ENCODE measurements at places on chromosomes 5 and 9.

DNA sequence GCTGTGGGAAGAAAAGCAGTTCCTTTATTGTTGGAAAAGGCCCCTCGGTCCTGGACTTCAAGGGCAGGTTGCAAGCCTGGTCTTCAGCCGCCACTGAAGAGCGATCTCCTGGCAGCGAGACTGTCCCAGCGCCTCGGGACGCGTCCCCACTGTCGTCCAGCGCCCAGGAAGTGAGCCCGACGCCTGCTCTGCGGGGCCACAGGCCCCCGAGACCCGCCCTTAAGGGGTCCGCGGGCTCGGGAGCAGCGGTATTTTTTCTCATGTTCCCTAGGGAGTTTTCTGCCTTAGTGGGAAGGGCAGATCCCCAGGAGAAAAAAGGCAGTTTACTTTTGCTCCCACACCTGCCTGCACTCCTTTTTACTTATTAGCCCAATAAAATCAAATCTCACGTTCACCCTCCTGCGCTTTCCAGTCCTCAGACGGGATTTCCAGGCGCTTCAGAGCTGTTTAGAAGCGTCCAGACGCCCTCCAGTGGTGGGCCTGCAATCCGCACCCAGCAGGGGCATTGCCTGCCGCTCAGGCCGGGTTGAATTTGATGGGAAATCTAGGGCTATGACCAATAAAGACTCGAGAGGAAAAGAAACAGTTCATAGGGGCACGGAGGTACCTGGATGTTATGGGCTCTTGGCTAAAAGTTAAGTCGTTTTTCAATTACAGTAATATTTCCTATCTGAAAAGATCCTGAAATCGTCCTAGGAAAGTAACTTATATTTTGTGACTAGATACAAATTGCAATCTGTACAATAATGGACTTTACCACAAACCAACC is 2.8 kb upstream of the EFNA5 start:
- DNase-seq, result no peak

- DNase-seq, result no peak
Measured at GRCh38 chr5:78716206-78716605, 67.6 kb upstream of the LHFPL2 start.

GRCh38 chr5:82419559-82420332 is 141.6 kb upstream of the RPS23 start:
- no peak for DNase-seq

DNA sequence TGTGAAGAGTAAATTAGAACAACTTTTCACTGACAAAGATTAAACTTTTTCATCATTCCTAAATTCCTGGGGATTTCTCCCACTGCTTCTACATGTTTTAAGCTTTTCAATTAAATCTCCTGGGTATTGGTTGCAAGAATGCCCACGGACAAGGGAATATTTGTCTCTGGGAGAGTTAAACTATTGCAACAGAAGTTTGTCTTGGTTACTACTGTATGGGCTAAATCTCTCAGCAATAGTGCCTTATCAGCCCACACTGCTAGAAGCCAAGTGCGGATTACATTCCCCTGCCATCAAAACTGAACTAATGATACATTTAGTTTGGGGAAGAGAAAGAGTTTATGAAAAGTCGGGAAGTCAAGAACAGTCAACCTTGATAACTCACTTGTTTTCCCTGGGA is 528.2 kb upstream of the C9orf72 start:
- no peak for DNase-seq

GRCh38 chr5:143208781-143209510 is 194.5 kb downstream of the NR3C1 start:
- DNase-seq, result no peak

DNA sequence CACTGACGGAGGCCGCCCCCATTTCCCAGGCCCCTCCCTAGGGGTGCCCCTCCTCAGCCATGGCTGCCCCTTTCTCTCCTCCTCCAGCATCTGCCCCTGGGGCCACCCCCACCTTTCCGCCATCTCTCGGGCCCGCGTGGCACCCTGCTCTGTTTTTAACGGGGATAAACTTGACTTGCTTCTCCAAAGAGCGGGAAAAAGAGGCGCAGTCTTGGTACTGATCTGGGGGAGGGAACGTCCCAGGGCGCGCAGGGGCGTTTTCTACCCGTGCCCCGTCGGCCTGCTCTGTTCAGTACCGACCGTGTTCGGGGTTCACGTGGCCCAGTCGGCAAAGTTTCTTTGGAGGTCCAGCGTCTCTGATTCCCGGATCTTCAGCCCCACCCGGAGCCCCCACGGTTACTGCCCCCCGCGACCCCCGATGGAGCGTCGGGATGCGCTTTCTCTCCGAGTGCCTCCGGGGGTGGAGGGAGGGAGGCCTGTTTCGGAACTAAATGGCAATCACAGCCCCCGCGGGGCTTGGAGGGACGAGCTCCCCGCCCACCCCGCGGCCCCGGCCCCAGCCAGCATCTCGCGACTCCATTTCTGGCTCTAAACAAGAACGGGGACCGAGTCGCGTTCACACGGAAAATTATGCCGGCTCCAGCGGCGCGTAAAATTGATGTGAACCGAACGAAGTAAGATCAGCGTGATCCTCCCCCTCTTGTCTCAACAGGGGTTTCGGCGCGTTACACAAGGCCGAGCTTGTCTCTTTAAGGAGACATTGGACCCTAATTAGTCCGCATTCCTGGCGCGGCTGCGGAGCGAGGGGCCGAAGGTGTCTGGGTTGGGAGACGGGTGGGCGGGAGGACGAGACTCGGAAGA is 1.1 kb upstream of the TLE4 start:
- DNase-seq, result no peak

DNA sequence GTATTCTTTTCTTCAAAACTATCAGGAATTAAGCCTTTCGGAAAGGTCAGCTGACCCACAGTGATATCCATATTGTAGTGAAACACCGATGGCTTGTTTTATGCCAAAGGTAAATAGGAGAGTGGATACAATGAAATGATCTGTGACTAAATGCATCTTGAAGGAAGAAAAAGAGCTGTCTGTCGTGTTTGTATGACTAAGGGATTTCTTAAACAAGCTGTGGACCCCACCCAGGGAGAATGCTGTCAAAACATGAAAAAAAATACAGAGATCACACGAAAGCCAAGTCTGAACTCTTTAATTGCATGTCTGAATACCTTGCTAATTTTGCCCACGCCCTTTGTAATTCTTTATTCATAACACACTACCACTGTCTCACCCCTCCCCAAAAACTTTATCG is 286.4 kb upstream of the WWC1 start:
- no peak for DNase-seq

DNA sequence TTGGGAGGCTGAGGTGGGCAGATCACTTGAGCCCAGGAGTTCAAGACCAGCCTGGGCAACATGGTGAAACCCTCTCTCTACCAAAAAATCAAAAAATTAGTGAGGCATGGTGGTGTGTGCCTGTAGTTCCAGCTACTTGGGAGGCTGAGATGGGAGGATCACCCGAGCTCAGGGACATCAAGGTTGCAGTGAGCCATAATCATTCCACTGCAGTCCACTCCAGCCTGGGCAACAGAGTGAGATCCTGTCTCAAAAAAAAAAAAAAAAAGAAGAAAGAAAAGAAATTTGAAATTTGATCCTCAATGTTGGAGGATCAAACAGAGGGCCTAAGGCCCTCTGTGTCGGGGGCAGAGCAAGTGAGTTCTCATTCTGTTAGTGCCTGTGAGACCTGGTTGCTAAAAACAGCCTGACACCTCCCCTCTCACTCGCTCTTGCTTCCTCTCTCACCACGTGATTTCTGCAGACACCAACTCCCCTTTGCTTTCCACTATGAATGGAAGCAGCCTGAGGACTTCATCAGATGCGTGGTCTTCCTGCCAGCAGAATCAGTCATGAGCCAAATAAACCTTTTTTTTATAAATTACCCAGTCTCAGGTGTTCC is 8.4 kb upstream of the GOLPH3 start:
- no peak for DNase-seq

DNA sequence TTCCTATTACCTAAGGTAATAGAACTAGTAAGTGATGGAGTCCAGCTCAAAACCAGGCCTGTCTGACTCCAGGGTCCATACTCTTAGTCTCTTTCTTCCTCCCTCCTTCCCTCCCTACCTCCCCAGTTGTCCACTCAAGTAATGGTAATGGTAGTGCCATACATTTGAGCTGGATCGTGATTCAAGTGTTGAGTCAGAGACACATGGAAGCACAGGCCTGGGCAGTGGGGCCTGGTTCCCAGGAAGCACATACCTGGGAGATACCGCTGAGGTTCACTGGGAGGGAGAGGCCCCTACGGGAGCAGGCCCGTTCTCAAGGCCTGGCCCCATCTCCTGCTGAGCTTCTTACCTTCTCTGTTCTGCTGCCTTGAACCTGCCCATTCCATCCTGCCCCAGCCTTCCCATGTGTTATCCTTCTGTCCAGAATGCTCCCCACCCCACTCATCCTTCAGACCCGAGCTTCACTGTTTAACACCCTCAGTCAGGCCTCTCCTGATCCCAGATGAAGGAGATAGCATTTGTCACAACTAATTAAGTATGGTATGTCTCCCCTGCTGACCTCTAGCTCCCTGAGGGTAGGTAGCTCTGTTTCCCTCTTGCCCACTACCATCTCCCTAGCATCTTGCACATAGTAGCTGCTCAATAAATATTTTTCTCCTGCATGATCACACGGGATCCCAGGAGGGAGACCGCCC is 13.8 kb downstream of the URM1 start:
- no peak for DNase-seq

- no peak for DNase-seq
Measured at GRCh38 chr9:116450378-116451139, 236.5 kb upstream of the TRIM32 start.

DNA sequence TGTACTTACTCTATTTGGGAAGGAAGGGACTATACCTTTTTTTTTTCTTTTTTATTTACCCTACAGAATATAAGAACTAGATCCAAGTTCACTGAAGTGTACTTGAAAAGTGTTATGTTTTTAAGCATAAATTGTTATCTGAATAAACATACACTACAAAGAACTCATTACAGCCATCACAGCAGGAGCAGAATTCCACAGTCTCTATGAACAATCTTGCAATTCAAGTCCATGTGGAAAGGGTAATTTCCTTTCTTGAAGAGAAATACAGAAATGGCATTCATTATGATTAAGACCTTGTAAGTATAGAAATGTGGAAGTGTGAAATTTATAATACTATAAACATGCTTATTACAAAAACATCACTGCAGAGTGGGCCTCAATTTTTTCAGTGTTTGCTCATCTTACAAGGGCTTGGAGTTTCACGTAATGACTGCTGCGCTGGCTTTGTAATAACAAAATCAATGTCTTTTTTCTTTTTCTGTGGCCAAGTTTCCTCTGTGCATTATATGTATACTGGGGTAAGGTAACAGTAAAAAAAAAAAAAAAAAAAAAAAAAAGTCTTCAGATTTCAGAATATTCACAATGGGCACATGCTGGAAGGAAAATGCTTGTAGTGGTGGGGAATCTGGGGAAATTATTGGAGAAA is 77.0 kb upstream of the GNA14 start:
- DNase-seq, result no peak

DNA sequence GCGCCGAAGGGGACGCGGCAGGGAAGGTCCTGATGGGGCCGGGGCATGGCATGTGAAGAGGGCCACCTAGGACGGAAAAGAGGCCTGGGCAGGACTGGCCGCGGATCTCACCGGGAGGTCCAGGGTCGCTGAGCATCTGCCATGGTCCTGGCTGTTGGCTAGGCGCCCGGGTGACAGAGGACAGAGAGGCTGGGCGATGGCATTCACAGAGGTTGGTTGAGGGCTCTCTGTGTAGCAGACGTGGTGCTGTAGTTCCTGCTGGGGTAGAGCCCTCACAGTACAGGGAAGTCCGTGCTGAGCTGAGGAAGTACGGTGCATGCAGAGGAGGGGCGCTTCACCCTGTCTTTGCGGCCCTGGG is 427 bp downstream of the PCYOX1L start:
- no peak for DNase-seq

DNA sequence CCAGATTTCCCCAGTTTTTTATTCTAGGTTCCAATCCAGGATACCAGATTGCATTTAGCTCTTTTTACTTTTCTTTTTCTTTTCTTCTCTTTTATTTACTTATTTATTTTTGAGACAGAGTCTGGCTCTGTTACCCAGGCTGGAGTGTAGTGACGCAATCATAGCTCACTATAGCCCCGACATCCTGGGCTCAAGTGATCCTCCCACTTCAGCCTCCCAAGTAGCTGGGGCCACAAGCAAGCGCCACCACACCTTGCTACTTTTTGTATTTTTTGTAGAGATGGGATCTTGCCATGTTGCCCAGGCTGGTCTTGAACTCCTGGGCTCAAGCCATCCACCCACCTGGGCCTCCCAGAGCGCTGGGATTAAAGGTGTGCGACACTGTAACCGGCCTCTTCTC is 48.4 kb downstream of the GSN start:
- no peak for DNase-seq

- no peak for DNase-seq
Measured at GRCh38 chr5:146051678-146052077, 53.7 kb downstream of the PLAC8L1 start.

DNA sequence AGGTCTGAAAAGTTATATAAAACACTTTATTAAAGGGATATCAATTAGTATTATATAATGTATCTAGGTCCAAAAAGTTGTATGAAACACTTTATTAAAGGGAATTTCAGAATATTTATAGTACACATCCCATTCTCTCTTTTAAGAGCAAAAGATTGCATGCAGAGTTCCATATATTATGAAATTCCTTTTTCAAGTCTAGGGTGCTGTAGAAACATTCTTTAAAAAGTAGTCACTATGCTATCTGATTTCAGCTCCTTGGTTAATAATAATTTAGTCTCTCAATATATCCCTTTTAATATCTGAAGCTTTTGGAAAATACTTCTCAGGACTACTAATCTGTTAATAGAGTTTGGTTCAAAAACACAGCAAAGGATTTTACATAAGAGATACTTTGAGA is 1496.1 kb upstream of the C9orf72 start:
- DNase-seq, result no peak

DNA sequence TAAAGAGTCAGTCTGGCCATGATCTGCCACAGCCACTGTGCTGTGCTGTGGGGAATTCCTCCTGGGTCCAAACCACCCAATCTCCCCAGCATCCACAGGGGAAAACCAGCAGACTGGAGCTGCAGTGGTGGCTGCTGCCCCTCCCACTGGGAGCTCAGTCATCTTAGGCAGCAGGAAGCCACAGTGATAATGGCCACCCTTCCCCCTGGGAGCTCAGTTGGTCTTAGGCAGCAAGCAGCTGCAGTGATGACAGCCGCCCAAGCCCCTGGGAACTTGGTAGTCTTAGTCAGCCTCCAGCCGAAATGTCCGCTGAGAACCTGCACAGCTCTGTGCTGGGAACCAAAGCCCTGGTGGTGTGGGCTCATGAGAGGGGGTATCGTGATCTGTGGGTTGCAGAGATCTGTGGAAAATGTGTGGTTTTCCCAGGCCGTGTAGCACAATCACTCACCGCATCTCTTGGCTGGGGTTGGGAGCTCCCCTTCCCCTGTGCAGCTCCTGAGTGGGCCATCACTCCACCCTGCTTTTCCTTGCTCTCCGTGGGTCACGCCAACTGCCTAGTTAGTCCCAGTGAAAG is 38.4 kb upstream of the SMIM15 start:
- no peak for DNase-seq

GRCh38 chr5:84589926-84590325 is 205.2 kb upstream of the EDIL3 start:
- DNase-seq, result no peak

DNA sequence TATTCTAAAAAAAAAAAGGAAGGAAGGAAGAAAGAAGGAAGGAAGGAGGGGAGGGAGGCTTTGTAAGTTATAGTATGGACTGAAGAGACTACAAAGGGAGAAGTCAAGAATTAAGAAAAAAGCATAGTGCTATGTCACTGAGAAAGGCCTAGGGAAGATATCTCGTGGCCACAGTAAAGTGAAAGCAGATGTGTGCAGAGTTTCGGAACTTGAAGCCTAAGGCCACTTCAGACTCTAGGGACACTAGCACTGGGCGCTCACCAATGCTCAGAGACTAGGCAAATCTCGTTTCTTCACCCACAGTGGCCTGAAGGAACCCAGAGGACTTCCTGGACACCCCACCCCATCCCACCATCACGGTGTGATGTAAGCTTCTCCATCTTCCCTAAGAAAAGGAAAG is 181.4 kb upstream of the TRPM3 start:
- DNase-seq, result no peak

Measured in keratinocyte (primary cell).